EL (cell line): ENCODE measurements at places on chromosomes 4 and X.

DNA sequence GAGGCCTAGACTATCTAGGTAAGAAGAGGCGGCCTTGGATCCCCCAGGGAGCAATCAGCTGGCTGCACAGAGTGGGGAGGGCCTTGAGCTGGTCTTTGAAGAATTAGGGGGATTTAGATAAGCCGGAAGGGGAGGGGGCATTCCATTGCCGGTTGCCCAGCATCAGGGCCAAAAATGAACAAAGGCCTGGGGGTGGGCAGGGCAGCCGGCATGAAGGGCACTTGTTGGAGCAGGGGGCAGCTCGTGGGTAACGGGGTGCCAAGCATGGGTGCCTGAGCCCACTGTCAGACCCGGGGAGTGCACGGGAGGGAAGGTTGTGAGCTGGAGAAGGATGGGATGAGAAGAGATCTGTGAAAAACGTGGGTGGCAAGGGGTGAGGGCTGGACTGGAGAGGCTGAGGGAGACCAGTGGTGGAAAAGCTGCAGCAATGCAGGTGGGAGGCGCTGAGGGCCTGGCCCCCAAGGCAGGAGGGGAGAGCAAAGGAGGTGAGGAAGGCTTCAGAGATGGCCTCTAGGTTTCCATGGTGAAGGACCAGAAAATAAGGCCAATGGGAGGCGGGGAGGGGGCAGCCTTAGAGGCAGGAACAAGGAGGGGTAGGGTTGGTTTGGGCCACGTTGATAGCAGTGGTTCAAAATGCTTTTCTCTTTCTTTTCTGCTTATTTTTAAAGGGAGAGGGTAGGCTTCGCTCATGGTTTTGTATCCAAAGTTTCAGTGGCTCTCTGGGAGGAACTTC lies 8.6 kb downstream of the KLF3 start:
- DNase-seq: no peak

GRCh38 chr4:125319311-125319710 lies 4.6 kb downstream of the FAT4 start:
- no peak for DNase-seq

DNA sequence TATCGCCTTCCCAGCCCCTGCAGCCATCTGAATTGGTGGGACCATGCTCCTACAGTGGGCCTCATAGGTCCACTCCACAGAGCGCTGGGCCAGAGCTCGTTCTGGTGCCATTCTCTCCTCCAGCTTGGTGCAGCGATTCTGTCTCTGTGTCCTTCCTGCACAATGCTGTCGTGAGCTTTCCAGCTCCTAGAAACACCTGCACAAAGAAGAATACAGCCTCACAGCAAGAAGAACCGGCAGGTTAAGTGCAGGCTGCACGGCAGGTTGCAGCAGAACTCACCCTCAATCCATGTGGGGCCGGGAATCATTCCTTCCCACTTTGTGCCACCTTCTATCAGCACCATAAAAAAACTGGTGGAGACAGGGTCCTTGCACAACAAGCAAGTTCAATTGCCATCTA lies 101.2 kb upstream of the ENPP6 start:
- DNase-seq: no peak

DNA sequence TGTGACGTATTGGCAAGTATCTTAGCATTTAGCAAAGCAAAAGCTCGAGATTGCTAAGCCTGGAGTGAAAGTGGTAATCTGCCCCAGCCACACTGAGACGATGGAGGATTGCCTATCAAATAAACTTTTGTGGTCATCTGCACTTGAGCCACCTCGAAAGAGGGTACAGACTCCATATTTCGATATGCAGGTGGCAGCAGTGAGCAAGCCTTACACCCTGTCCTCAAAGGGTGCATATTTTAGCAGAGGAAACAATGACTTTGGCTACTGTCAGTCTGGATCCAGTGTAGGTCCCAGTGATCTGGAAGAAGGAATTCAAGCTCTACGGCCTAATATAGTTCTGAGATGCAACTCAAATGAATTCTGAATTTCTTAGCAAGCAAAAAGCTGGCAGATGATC lies 153.9 kb downstream of the ATG4A start:
- no peak for DNase-seq

GRCh38 chrX:153423652-153424051 lies 12.4 kb downstream of the ZFP92 start:
- no peak for DNase-seq

DNA sequence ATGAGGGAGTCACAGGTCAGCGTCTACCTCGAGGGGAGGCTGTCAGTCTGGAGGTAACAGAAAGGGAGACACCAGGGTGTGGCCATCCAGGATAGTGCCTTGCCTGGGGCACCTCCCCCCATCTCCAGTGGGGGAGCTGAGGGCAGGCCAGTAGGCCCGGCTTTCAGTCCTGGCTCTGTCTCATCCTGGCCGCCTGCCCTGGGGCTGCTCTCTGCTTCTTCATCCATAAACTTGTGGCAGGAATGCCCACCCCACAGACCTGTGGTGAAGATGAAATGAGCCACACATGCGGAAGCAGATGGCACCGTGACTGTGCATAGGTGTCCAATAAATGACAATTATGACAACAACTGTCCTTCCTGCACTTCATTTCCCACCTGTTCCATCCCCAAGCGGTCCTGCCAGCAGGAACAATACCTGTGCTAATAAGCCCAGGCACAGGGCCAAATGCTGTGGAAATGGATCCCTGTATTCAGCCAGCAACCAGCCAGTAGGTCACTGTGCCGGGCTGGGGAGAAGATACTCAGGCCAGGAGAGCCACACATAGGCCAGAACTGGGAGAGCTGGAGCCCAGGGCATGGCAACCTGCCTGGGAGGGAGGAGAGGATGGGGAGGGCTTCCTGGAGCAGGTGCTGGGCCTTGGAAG lies 30.2 kb downstream of the TRO start:
- DNase-seq: no peak

DNA sequence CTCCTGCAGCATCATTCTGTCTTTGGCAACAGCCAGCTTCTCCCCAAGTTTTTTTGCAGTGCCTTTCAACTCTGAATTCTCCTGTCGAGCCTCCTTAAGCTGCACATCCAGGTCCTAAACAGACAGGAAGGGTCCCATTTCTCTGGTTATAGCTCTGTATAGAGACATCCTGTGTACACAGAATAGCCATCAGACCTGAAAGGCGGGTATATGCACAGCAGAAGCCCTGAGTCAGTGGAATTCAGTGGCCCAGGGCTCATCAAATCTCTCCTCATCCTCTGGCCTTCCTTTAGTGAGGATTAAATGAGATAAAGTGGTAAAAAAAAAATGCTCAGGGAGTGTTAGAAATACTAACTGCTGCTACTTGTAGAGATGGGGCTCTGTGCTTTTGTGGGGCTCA lies 73.8 kb downstream of the FAM184B start:
- no peak for DNase-seq

GRCh38 chrX:12563121-12563520 lies 228.1 kb upstream of the PRPS2 start:
- DNase-seq: peak; percentile 64

GRCh38 chrX:101078716-101079598 lies at the start of gene TMEM35A:
Gene TMEM35A (plus strand): TSS chrX:101078879. CDS start chrX:101079003, 124 bp downstream.
- peak; percentile 17 for DNase-seq

DNA sequence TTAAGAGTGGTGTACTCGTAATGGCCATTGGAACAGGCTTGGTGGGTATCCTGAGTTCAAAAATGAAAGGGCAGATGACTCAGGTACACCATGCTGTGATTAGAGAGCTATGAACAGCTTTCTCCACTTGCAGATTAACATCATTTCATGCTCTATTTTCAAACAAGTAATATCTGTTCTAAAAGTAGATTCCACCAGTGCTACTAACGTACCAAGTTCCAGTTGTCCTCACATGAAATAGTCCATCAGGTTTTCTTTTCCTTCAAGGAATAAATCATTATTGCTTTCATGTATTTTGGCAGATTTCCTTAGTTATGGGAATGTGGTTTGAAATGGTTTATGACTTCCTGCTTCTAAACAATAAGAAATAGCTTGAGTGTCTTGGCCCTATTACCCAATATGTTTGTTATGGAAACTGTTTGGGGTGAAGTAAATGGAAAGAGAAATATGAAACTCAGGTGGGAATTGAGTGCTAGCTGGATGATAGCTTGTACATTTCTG lies 49.9 kb downstream of the PCDH7 start:
- DNase-seq: peak; percentile 15

GRCh38 chr4:85416094-85416493 lies 58.9 kb upstream of the ARHGAP24 start:
- DNase-seq: no peak

- no peak for DNase-seq
Measured at GRCh38 chrX:66328950-66329596, 165.0 kb downstream of the HEPH start.

- no peak for DNase-seq
Measured at GRCh38 chr4:97500423-97500822, 642.9 kb downstream of the STPG2 start.

DNA sequence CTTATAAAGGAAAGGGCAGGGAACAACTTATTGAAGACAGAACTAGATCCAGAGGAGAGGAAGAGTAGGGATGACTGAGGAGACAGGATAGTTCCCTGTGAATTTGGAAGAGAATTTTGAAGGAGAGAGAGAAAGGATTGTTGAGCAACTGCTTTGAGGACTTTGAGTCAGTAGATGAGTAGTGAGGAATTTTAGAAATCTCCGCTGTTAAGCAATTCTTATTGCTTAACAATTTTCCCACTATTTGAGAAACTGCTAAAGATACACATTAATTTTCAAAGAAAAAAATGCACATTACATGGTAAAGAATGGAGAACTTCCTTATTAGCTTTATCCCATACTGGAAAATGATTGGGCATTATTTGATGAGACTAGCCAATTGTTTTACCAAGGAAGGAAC lies 116.3 kb upstream of the NRK start:
- DNase-seq: no peak

GRCh38 chr4:11937941-11938340 lies 509.2 kb upstream of the HS3ST1 start:
- DNase-seq: no peak

DNA sequence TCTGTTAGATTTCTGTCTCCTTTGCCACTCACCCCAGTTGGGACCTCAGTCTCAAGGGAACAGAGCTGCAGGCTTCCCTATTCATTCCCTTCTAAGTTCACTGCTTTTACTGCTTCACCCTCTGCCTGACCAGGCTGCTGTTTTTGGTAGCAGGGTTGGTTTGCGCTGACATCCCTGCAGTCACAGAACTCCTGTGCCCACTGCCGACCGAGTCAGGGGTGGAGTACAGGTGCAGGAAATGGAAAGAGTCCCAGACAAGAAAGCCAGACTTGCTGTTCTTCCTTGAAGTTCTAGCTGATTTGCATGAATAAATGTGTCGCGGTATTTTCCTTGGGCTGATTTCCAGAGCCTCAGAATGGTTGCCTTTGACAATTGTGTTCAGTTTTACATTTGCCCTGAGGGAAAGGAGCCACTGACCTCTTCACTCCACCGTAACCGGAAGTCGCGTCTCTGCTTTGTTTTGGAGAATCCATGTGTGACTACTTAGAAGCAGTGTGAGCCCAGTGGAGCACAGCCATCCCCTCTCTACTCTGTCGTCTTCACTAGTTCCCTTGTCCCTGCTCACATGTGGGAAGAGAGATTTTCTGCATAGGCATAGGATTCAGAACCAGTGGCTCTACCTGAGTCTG lies 84.8 kb downstream of the TNIP2 start:
- DNase-seq: no peak

DNA sequence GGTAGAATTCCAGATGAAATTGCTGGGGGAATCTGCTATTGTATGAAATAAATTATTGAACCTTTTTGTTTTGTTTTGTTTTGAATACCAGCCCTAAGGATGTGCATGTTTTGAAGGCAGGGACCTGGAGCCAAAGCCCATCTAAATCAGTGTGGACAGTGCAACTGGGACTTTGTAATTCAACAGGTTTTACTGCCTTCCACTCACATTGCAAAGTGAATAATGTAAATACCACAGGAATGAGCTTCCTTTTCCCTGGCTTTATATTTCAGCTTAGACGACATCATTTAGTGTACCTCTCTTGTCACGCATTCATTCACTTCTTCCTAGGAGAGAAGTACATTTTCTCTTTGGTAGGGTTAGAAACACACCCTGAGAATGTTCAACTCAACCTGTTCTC lies 795.0 kb downstream of the CENPC start:
- DNase-seq: peak; percentile 51

DNA sequence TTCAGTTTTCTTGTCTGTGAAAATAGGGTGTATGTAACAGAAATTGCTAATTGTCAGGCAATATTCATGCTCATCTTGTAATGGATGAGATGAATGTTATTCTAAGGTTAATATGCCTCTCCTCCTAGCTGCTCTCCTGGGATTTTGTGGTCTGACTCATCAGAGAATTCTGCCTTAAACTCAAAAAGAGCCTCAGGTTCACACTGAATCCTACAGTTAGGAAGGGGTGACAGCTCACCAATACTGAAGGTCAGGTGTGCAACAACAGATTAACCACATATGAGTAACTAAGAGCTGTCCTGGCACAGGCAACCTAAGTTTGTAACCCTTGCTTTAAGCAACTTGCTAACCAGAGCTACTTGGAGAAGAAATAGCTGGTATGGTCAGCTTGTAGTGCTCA lies 197.7 kb downstream of the SPATA18 start:
- no peak for DNase-seq

DNA sequence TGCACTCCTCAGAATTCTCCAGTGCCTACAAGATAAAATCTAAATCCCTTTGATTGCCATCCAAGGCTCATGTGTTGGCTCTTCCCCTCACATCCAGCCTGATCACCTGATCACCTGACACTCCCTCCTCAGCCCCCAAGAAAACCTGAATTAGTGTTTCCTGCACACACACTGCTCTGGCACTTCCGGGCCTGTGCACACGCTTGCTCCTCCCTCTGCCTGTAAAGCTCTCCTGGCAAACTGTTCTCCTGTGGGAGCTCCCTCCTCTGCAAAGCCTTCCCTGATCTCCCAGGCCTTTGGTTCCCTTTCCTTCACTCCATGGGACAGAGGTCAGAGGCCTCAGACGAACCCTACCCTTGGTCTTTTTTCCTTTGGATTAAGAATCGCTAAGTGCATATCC lies 19.9 kb downstream of the PHKA2 start:
- DNase-seq: no peak

DNA sequence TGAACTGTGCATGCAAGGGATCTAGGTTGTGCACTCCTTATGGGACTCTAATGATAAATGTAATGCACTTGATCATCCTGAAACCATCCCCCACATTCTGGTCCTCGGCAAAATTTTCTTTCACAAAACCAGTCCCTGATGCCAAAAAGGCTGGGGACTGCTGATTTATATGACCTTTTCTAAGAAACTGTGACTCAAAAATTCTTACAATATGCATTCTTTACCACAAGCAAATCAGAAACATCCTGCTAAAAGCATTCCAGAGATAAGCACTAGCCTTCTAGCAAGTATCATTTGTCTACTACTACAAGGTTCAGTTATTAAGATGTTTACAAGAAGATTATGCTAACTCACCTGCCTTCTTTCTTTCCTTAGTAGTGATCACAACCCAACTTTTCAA lies 166.5 kb upstream of the PCDH7 start:
- peak; percentile 0 for DNase-seq
